ENCODE measurements at places on chromosomes 5 and 9.

- no peak for DNase-seq
Observed at GRCh38 chr5:92852219-92852618, 728.8 kb downstream of the NR2F1-AS1 start.

- no peak for DNase-seq
Observed at GRCh38 chr5:13591621-13592020, 352.9 kb downstream of the DNAH5 start.

GRCh38 chr5:152546493-152546892 is 141.4 kb upstream of the NMUR2 start:
- DNase-seq = no peak

DNA sequence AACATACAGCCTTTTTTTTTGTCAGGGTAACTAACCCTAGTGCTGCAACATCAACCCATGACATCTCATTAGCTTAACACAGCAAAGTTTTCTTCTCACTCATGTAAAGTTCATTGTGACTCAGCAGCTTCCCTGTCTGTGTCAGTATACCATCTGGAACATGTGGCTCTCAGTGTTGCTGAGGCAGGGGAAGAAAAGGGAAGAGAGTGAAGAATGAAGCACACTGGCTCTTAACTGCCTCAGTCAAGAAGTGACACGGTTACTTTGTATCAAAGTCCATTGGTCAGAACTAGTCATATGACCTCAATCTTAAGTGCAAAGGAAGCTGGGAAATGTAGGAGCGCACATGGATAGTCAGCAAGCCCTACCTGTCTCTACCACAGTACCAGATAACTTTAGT is 185.0 kb upstream of the ELL2 start:
- no peak for DNase-seq

GRCh38 chr9:112239284-112239683 is 64.2 kb upstream of the SUSD1 start:
- no peak for DNase-seq

GRCh38 chr5:72032788-72033187 is 74.5 kb upstream of the MAP1B start:
- DNase-seq = no peak

DNA sequence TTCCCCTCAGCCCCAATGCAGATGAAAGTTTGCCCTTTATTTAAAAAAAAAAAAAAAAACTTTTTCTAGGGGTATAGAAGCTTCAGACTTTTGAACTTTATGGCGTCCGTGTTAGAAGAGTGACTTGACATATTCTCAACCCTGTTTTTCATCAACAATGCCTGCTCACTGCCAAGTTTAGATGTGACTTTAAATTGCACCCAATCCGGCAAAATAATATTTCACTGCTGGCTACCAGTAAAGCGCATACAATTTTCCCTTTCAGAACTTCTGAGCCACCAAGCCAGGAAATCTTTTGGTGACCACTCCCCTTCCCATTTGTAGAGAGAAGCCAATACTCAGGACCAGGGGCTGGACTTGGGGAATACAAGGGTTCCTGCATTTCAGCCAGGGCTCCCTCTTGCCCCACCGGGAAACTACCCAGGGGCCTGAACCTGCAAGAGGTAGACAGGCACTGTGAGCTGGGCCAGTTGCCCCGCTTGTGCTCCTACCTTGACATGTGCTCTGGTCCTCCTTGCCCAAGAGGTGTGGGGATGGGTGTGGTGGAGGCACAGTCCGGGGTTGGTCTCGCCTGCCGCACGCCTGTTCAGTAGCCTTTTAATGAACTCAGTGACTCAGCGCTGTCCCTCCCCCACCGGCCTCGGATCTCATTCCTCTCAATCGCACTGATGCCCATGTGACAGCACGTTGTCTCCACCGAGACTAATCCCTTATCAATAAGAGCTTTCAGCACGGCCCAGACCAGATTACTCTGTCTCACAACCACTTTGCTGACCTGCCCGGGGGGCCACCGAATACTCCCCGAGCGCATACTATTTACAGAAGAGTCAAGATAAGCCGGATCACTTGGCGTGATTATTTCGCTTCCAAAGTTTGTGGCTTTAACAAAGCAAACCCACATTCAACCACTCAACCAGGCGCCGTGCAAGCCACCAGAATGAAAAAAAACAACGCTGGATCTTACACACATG is 226.4 kb downstream of the DCP2 start:
- no peak for DNase-seq

GRCh38 chr9:37639841-37640240 is 10.9 kb upstream of the FRMPD1 start:
- no peak for DNase-seq

- no peak for DNase-seq
Observed at GRCh38 chr5:178797101-178797521, 62.6 kb upstream of the ZNF354B start.

DNA sequence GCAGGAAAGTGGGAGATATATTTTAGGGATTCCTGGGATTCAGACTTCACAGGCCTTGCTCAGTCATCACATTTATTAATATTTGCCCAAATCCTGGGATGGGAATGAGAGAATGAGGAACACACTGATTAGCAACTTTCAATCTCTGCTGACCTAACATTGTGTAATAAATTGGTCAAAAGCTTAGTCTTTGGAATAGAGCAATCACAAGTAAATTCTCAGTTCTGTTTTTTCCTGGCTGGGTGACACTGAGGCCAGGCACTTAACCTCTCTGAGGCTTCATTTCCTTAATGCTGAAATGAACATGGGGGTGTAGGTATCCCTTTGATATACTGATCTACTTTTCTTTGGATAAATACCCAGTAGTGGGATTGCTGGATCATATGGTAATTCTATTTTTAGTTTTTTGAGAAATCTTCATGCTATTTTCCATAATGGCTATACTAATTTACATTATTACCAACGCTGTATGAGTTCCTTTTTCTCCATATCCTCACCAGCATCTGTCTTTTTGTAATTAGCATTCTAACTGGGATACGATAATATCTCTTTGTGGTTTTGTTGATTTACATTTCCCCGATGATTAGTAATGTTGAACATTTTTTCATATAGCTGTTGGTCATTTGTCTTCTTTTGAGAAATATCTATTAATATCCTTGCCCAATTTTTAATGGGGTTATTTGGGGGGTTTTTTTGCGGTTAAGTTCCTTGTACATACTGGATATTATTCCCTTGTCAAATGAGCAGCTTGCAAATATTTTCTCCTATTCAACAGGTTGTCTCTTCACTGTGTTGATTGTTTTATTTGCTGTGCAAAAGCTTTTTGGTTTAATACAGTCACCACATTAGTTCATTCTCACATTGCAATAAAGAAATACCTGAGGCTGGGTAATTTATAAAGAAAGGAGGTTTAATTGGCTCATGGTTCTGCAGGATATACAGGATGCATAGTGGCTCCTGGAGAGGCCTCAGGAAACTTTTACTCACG is 36.8 kb upstream of the NIPBL start:
- DNase-seq = no peak

DNA sequence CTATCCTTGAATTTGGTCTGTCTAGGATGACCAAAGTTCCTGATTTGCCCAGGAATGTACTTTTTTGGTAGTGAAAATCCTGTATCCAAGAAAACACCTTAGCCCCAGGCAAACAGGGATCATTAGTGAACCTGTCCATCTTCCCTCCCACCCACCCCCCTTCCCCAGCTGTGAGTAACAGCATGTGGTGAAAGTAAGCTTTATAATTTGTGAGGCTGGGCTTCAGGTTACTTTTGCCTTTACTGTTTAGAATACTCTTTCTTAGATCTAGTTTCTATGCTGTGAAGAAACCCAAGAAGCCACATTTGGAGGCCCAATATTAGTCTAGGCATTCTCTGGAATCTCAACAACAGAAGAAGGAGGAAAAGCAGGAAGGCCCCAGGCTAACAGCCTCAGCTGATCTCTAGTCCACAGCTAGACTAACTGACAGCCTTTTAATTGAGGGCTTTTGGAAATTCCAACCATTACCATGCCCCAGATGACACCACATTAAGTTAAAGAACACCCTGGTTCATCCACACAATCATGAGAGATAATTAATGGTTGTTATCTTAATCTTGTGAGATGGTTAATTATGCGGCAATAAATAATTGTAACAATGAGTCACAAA is 703.0 kb upstream of the NUDT12 start:
- DNase-seq = no peak

GRCh38 chr5:108102463-108102862 is 279.4 kb downstream of the FBXL17 start:
- no peak for DNase-seq

DNA sequence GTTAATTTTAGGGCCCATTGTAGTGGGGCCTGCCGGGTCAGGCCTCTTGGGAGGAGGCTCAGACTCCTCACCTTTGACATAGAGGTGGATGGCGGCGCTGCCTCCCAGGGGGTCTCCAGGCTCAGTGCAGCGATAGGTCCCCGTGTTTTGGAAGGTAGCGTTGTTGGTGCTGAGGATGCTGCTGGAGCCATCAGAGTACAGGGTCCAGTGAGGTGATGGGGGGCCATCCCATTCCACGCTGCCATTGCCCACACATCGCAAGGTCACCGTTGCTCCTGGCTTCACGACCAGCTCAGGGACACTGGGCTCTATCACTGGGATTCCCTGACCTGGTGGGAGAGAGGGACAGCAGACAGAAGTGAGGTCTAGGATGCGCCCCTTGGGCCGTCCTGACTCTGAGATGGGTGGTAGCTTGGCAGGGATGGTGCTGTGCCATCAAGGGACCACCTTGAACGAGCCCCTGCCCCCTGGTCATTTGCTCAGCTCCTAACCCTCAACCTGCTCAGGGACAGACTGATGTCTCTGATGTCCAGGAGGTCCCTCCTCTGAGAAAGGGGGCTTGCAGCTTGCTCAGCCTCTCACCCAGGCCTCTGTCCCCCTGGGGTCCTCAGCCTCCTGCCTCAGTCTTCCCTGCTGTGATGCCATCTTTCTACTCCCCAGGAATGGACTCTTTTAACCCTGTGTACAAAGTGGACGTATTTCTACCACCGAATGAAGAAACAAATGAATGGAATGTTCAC is 5.5 kb downstream of the CSF1R start:
- no peak for DNase-seq

- DNase-seq = no peak
Observed at GRCh38 chr9:86402591-86402990, 48.4 kb upstream of the TUT7 start.

- DNase-seq = no peak
Observed at GRCh38 chr5:66828046-66828547, 231.9 kb downstream of the MAST4 start.

GRCh38 chr9:34611811-34612787 is at the start of gene RPP25L:
Gene RPP25L (minus strand): TSS chr9:34612097. CDS start chr9:34611296, 801 bp downstream.
- peak; percentile 68 for DNase-seq

- DNase-seq = peak; percentile 53
Observed at GRCh38 chr9:91164724-91165520, 196.8 kb downstream of the AUH start.

All from activated CD4-positive, alpha-beta T cell treated with anti-CD3 and anti-CD28 coated beads, Interleukin-2, amount 50 U/mL, for 4 hours (primary cell).